ENCODE measurements at places on chromosomes 7 and 10. TPM values are rescaled to one million over a fixed set of nuclear protein-coding genes. Genes with fewer than 3 reads are reported as not detected.

DNA sequence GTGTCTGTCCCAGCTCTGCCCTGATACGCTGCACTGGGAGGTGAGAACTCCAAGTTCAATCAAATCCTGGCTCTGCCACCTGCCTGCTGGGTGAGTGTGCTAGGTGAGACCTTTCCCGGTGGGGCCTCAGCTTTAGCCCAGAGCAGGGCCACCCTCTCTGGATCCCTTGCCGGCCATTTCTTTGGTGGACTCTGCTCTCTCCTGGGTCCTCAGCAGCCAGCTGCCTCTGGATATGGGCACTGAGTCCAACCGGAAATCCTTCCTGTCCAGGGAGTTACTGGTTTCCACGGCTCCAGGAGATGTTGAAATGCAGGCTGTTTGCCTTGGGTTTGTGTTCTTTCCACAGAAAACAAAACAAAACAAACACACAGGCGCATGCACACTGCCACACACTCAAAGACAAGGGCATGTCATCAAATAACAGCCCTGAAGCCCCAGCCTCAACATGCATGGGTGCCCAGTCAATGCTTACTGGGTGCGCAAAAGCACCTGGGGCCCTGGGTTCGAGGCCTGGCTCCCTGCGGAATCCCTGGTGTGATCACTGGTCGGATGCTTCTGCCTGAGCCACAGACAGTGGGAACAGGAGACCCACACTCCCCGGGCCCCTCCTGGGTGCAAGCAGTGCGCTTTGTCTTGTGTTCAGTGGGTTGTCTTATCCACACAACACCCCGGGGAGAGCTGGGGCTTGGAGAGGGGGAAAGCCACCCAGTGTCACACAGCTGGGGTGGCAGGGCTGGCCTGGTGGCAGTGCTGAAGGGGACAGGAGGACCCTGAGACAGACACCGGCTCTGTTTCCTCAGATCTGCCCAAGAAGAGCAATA lies 33.1 kb downstream of the PPIF start:
- no peak for DNase-seq

Gene PPP1R17
- not detected for total RNA-seq

DNA sequence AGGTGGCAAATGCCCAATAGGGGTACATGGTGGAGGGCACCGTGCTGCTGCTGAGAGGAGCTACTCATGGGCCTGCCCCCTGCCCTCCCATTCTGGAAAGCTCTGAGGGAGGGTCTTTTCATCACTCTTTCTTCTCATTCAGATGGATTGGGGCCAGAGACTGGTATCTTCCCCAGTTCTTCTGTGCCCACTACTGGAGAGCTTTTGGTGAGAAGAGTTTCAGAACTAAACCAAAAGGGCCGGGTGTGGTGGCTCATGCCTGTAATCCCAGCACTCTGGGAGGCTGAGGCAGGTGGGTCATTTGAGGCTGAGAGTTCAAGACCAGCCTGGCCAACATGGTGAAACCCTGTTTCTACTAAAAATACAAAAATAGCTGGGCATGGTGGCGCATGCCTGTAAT lies 12.5 kb downstream of the ADRA2A start:
- no peak for DNase-seq

Gene PRKCQ
- total RNA-seq, result not detected

DNA sequence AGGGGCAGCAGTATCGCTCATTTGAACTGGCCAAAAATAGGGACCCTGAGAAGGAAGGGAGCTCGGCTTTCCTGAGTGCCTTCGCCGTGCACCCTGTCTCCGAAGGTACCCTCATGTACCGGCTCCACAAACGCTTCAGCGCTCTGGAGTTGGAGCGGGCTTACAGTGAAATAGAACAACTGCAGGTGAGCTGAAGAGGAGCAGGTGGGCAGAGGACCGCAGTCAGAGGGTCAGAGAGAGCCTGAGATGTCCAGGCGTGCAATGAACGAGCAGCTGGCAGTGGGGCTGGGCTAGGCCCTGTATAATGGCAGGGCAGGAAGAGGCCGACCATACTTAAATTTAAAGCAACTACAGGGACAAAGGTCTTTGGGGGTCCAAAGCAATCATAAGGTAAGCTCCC lies 4.1 kb downstream of the CHPF2 start:
- no peak for DNase-seq

- DNase-seq, result no peak
Observed at GRCh38 chr10:49139028-49139845, 5.4 kb upstream of the FAM170B start.

DNA sequence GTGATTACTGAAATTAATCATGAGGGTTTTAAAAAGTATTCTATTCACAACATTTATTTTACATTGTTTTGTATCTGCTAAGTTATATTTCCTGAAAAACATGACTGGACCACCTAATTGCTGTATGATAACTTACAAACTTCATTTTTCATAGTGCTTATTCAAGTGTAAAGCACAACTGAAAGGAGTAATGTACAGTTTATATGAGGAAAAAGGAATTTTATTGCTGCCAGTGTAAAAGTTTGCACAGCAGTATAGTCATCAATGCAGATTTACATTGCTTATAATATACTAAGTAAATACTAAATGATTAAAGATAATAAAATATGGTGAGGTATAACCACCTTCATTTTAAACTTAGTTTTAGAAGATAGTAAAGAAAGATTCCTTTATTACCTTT lies 4.0 kb downstream of the PTEN start:
- no peak for DNase-seq

DNA sequence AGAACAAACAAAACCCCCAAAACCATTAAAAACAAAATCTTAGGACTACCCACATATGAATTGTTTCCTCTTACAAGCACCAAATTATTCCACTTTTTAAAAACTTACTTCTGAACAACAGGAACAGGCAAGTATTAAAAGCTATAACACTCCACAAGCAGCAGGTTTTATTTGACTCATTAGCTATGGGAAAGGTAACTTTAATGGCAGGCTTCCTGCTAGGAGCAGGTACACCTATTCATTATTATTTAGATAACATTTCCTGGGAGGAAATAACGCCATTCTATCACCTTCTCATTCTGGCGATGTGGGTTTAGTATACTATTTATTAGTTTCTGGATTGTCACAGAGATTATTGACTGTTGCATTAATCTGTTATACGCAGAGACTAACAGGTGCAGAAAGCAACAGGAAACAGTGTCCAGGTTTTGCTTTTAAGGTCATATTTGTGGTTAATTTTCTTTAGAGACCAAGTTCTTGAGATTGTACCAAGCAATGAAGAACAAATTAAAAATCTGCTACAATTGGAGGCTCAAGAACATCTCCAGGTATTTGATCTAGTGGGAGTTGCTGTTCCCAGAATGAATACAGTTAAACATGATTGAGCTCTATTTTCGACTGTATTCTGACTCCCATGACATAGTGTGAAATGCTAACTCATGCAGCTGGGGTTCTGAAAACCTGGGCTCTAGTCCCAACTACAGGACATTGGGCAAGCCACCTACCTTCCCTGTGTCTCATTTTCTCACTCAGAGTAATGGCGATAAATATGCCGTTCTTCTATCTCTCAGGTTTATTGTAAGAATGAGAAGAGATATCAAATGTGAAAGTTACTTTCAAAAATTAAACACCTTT lies 2.0 kb downstream of the CPA2 start:
- no peak for DNase-seq

Data from right atrium auricular region (tissue), 2 donors.